ENCODE measurements at places on chromosomes 11 and 22.

GRCh38 chr22:45777046-45777851 lies 105.6 kb downstream of the ATXN10 start:
- no peak for DNase-seq
- H3K27me3 ChIP-seq, result no peaks in the 10 kb centered on the region
- peaks cover 5% of the 10 kb centered on the region for H3K4me1 ChIP-seq
- no peaks in the 10 kb centered on the region for H3K36me3 ChIP-seq
- H3K4me3 ChIP-seq, result no peak overlapping the region

DNA sequence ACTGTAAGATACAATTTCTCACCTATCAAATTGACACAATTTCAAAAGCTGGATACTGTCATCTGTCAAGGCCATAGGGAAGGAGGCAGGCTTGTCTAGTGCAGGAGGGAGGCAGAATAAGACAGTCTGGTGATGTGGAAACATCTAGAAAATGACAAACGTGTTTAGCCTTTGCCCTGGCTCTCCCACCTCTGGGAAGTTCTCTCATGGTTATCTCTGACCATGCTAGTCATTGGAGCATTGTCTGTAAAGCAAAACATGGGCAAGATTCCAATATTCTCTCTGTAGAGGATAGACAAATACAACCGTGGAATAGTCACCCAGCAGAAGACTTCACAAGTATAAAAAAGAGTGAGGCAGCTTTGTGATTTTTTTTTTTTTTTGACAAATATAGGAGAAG lies 9.1 kb upstream of the SERHL2 start:
- no peaks in the 10 kb centered on the region for H3K36me3 ChIP-seq
- H3K27me3 ChIP-seq, result no peaks in the 10 kb centered on the region
- no peak overlapping the region for H3K27ac ChIP-seq
- H3K4me3 ChIP-seq, result no peak overlapping the region
- no peaks in the 10 kb centered on the region for H3K4me1 ChIP-seq

GRCh38 chr11:113778111-113778910 lies 1.3 kb upstream of the CLDN25 start:
- H3K4me3 ChIP-seq, result no peak overlapping the region
- no peak for DNase-seq
- peaks cover 6% of the 10 kb centered on the region for H3K4me1 ChIP-seq
- H3K27ac ChIP-seq, result no peak overlapping the region
- no peaks in the 10 kb centered on the region for H3K27me3 ChIP-seq

- no peak overlapping the region for H3K27ac ChIP-seq
- DNase-seq, result no peak
- H3K27me3 ChIP-seq, result no peaks in the 10 kb centered on the region
Measured at GRCh38 chr11:80346353-80347059, 905.7 kb upstream of the TENM4 start.

GRCh38 chr11:127105593-127106541 lies 105.3 kb upstream of the KIRREL3 start:
- H3K36me3 ChIP-seq, result no peaks in the 10 kb centered on the region
- no peaks in the 10 kb centered on the region for H3K4me1 ChIP-seq
- no peak for DNase-seq
- H3K4me3 ChIP-seq, result no peak overlapping the region

DNA sequence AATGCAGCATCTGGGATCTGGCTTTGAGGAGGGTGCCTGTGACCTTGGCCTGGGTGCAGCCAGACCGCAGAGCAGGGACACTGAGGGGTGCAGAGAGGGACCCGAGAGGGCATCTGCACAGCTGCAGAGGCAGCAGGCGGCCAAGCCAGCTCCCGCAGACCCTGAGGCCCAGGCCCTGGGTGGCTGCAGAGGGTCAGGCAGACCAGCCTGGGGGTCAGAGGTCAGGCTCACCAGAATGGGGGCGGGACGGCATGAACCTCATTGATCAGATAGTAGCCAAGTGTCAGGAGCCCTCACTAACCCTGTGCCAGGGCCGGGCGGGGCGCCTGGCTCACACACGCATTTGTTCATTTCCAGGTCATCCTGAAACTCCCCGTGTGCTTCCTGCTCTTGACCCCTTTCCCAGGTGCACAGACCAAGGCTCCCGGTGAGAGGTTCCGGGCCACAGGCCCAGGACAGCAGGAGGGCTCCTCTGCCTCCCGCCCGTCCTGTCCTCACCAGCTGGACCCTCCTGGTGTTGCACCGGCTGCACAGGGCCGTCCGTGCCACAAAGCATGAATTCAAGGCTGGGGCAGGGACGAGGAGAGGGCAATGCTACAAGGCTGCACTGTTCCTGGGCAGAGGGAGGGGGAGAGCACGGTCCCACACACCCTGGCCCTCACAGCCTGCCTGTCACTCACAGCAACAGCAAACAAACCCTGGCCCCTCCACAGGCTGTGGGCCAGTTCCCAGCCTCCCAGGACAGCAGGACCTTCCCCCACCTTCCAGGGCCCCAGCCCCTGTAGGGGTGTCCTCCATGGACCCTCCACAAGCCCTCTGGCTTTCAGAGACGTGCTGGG lies 3.3 kb downstream of the RTN4R start:
- no peaks in the 10 kb centered on the region for H3K36me3 ChIP-seq
- no peak for DNase-seq
- H3K4me1 ChIP-seq, result peaks cover 29% of the 10 kb centered on the region
- peak overlapping the region; percentile 51 for H3K27ac ChIP-seq
- H3K4me3 ChIP-seq, result no peak overlapping the region
- no peaks in the 10 kb centered on the region for H3K27me3 ChIP-seq

- no peaks in the 10 kb centered on the region for H3K27me3 ChIP-seq
- peak overlapping the region; percentile 88 for H3K4me3 ChIP-seq
- no peak for DNase-seq
- H3K36me3 ChIP-seq, result peaks cover 1% of the 10 kb centered on the region
- H3K4me1 ChIP-seq, result peaks cover 17% of the 10 kb centered on the region
Measured at GRCh38 chr11:65858681-65859087, 704 bp upstream of the CFL1 start.

DNA sequence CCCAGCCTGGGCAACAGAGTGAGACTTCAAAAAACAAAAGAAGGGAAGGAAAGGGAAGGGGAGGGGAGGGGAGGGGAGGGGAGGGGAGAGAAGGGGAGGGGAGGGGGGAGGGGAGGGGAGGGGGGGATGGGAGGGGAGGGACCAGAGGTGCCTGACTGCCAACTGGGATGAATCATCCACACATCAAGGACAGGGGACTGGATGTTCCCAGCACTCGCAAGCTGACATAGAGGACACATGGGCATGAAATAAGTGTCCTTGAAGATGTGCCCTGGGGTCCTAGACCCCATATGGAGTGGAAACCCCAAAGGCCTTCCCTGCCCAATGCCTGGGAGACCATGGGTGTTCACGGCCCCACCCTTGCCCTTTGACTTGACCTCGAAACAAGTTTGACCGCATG lies 19.8 kb downstream of the TST start:
- no peak overlapping the region for H3K27ac ChIP-seq
- no peak for DNase-seq
- H3K4me3 ChIP-seq, result no peak overlapping the region

- H3K4me1 ChIP-seq, result peaks cover 7% of the 10 kb centered on the region
- no peak for DNase-seq
- H3K27ac ChIP-seq, result no peak overlapping the region
- no peak overlapping the region for H3K4me3 ChIP-seq
- H3K36me3 ChIP-seq, result no peaks in the 10 kb centered on the region
Measured at GRCh38 chr11:88038063-88038462, 137.2 kb downstream of the RAB38 start.

DNA sequence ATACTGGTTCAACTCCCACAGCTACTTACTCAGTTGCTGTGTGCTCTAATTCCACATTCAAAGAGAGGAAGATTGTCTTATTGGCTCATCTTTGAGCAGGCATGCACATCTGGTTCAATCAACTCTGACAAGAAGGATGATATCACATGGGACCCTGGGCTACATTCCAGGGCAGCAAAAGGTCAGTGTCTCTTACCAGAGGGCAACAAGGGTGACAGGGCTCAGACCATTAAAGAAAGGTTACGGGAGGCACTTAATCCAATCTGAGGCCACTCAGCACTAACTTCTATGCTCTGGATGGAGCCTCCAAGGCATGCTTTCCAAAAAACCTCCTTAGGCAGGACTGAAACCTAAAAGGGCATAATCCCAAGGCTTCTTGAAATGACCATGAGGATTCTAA lies 549.4 kb upstream of the API5 start:
- no peaks in the 10 kb centered on the region for H3K4me1 ChIP-seq
- H3K27me3 ChIP-seq, result no peaks in the 10 kb centered on the region
- H3K27ac ChIP-seq, result no peak overlapping the region
- H3K4me3 ChIP-seq, result no peak overlapping the region

DNA sequence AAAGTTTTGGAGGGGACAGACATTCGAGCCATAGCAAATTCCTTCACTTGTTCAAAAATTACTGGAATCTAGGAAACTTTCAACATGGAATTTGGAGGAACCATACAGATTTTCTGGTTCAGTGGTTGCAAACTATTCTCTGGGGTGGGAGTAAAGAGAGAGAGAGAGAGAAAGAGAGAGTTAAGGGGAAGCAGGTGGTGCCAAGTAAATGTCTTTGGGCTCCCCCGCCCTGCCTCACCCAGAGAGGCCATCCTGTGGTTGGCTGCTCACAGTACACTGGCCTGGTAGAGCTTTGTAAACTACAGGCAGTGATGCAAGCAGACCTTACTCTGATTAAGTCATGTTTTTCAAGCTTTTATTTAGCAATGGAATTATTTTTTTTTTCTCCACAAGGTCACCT lies 82.6 kb downstream of the ADAMTS15 start:
- H3K4me1 ChIP-seq, result no peaks in the 10 kb centered on the region
- no peak overlapping the region for H3K4me3 ChIP-seq
- no peak for DNase-seq
- H3K36me3 ChIP-seq, result no peaks in the 10 kb centered on the region
- peak overlapping the region; percentile 13 for H3K27ac ChIP-seq

DNA sequence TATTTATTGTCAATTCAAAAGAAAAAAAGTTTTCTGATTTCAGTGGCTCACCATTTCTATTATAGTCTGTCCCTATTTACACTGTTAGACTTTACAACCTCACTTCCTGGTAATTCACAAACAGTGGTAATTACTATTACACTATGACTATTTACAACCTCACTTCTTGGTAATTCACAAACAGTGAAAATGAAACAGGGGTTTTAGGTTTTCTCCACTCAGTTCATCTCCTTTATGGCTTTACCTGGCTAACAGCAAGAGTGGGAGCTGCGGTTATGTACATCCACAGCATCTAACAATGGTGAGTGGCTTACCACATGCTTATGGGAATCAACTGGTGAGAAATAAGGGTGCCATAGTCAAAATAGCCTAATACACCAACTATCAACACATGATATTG lies 166.4 kb downstream of the CASP12 start:
- no peaks in the 10 kb centered on the region for H3K27me3 ChIP-seq
- no peak for DNase-seq
- no peaks in the 10 kb centered on the region for H3K36me3 ChIP-seq

GRCh38 chr11:8744423-8744822 lies 61.8 kb downstream of the RPL27A start:
- H3K27ac ChIP-seq, result no peak overlapping the region
- H3K4me1 ChIP-seq, result no peaks in the 10 kb centered on the region
- DNase-seq, result no peak
- no peaks in the 10 kb centered on the region for H3K36me3 ChIP-seq

DNA sequence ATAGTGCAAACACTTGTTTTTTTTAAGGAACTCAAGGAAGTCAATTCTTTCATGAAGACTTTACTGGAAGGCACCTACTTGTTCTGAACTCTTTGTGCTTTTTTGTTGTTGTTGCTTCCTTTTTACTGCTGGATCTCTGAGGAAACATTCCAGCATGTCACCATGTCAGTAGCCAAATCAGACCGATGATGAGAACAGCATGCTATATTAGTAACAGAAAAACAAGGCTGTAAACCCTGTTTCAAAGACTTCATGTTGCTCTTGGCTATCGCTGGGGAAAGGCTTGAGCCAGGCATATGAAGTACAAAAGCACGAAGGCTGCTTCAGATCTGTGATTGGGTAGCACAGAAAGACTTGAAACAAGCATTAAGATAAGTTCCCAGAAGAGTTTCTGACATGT lies 125.6 kb upstream of the SLC5A12 start:
- no peaks in the 10 kb centered on the region for H3K36me3 ChIP-seq
- H3K4me3 ChIP-seq, result no peak overlapping the region
- H3K27me3 ChIP-seq, result no peaks in the 10 kb centered on the region
- peaks cover 34% of the 10 kb centered on the region for H3K4me1 ChIP-seq
- no peak for DNase-seq

DNA sequence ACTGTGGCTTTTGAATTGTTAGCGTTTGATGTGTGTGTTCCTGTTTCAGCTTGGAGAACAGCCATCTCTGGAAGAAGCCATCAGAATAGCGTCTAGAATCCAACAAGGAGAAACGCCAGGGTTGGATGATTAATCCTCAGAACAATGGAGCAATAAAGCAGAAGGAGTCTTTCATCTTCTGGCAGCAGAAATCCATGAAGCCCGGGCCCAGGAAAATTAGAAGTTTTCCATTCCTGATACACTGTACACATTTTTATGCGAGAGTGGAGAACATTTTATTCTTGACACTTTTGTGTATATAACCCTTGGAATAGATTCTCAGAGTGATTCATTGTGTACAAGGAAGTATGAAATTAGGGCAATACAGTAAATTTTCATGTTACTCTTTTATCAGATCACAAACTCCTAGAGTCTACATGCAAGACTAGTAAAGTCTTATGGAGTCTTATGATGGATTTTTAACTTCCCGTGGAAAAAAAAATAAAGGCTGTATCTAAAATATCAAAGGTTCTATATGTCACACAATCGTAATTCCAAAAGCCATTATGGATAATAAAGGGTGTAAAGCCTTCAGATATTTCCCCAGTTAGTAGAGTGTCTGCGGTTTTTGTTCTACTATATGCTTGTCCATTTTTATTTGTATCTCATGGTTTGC lies 45.9 kb upstream of the WEE1 start:
- peaks cover 10% of the 10 kb centered on the region for H3K36me3 ChIP-seq
- no peak overlapping the region for H3K4me3 ChIP-seq
- peak; percentile 38 for DNase-seq
- H3K27ac ChIP-seq, result no peak overlapping the region
- H3K27me3 ChIP-seq, result no peaks in the 10 kb centered on the region

DNA sequence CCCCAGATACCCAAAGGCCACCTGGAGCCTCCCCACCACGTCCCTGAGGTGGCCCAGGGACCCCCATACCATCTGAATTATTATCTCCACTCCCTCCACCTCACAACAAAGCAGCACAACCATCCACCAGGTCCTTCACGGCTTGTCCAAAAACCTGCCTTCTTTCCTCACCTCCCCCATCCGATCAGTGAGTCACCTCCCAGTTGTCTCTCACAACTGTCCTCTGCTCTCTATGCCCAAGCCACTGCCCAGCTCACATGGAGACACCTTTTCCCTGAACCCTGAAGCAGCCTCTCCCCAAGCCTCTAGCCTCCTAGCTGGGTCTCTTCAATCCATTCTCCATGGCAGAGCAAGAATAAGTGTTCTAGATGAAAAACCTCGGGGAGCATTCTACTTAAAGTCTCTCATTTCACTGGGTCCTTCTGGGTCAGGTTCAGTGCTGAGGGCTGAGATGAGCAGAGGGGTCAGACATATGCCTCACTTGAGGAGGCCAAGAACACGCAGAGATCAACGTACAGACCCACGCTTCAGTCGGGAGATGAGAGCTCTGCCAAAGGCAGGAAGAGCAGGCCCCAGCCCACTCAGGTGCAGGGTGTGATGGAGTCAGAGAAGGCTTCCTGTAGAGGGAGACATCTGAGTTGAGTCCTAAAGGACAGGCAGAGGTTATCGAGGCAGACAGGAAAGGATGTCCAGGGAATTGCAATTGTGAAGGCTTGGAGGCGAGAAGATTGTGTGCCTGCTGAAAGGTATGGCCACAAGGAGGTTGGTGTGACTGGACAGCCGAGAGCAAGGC lies 74.7 kb downstream of the PDE2A start:
- no peak for DNase-seq
- no peak overlapping the region for H3K27ac ChIP-seq
- H3K36me3 ChIP-seq, result no peaks in the 10 kb centered on the region
- H3K4me1 ChIP-seq, result no peaks in the 10 kb centered on the region
- H3K27me3 ChIP-seq, result no peaks in the 10 kb centered on the region
- H3K4me3 ChIP-seq, result no peak overlapping the region
